Esophagus muscularis mucosa (tissue), 4 donors: ENCODE measurements at places on chromosomes 5 and 9. TPM values are rescaled to one million over a fixed set of nuclear protein-coding genes. Genes with fewer than 3 reads are reported as not detected.
A peak's percentile ranks its signal among the peaks of the same experiment; 100 is the strongest.

GRCh38 chr5:54022223-54022622 lies 288.1 kb downstream of the ARL15 start:
- H3K4me3 ChIP-seq, result no peak overlapping the region
- no peak overlapping the region for H3K27ac ChIP-seq
- no peaks in the 10 kb centered on the region for H3K4me1 ChIP-seq

- peak; percentile 86 for DNase-seq
- no peaks in the 10 kb centered on the region for H3K27me3 ChIP-seq
- H3K4me1 ChIP-seq, result peaks cover 24% of the 10 kb centered on the region
- H3K4me3 ChIP-seq, result no peak overlapping the region
- no peak overlapping the region for H3K27ac ChIP-seq
These were observed 70.4 kb upstream of the TBCA start for GRCh38 chr5:77846422-77847128.

Gene SLC36A3
- not detected for total RNA-seq

GRCh38 chr5:160665460-160665859 lies 186.6 kb downstream of the ATP10B start:
- H3K36me3 ChIP-seq, result no peaks in the 10 kb centered on the region
- H3K4me1 ChIP-seq, result no peaks in the 10 kb centered on the region
- no peak overlapping the region for H3K27ac ChIP-seq
- no peaks in the 10 kb centered on the region for H3K27me3 ChIP-seq
- no peak for DNase-seq

Gene LRRC19
- total RNA-seq, result not detected

DNA sequence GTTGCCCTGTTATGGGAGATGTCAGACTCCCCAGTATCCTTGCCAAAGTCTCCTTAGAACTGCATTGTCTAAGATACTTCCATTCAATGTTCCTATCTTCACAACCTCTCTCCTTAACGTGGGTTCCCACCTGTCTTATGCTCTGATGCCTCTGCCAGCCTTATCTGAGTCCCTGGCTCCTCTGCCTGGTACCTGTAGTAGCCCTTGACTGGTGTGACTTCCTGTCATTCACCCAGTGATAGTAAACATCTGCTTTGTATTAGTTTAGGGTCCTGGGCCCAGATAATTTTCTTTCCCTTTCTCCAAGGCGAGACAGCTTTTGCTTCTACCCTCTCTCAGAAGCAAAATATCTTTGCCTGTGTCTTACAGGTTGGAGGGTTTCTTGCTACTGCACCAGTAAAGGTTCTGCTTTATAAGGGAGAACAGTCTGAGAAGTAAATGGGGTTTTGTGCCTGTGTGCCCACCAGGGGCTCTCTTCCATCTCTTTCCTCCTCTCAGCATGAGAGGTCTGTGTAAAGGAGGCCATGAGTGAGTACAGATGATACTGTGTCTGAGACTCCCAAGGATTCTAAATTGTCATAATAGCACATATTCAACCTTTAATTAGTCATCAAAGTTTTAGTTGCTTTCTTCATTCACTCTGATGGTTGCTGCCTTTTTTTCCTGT lies 220.8 kb downstream of the PRR16 start:
- H3K27me3 ChIP-seq, result no peaks in the 10 kb centered on the region
- no peak overlapping the region for H3K27ac ChIP-seq
- no peaks in the 10 kb centered on the region for H3K4me1 ChIP-seq
- no peak for DNase-seq

Gene KCNV2
- total RNA-seq, result not detected

- no peaks in the 10 kb centered on the region for H3K27me3 ChIP-seq
- H3K4me3 ChIP-seq, result no peak overlapping the region
- no peak for DNase-seq
- H3K36me3 ChIP-seq, result no peaks in the 10 kb centered on the region
- H3K27ac ChIP-seq, result no peak overlapping the region
- H3K4me1 ChIP-seq, result no peaks in the 10 kb centered on the region
These were observed 43.5 kb downstream of the ADAMTS2 start for GRCh38 chr5:179301796-179302195.

DNA sequence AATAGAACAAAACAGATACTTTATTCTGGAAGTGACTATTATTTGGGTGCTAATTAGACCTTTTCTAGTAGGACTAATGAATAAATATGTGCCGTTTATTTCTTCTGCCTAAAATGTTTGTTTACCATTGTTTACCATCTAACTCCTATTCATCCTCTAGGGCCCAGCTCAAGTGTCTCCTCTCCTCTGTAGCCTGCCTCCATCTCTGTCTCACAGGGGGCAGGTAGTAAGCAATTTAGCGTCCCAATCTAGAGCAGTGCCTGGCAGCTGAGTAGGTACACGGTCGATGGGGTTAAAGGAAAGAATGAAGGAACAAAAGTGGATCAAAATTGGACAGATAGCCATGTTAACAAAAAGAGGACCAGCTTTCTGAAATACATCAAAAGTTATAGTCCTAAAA lies 230.9 kb downstream of the SLF1 start:
- H3K27ac ChIP-seq, result no peak overlapping the region
- H3K27me3 ChIP-seq, result no peaks in the 10 kb centered on the region
- no peak overlapping the region for H3K4me3 ChIP-seq
- H3K36me3 ChIP-seq, result no peaks in the 10 kb centered on the region
- no peak for DNase-seq
- no peaks in the 10 kb centered on the region for H3K4me1 ChIP-seq

DNA sequence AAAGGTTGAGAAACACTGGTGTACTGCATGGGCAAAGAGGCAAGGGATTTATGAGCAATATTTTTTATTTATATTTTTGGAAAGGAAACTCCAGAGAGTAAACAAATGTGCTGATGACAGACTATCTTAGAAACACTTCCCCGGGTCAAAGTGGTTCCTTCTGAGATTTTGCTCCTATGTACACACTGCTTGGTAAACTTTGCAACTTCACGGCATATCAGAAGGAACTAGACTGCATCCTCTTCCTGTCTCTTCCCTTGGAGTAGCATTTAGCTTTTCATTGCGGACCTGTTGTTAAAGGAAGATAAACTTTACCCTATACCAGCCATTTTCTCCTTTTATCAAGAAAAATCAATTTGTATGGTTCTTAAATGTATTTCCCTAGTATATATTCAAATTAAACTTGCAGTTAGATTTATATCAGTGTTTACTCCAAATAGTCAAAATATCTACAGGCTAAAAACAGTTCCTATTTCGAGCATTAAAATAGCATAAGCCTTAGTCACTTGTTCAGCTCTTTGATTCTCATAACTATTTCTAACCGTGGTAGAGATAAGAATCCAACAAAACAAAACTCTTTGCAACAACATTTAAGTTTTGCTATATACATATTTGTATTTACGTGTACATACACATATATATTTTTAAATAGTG lies 48.0 kb upstream of the LRRC19 start:
- no peaks in the 10 kb centered on the region for H3K27me3 ChIP-seq
- no peaks in the 10 kb centered on the region for H3K36me3 ChIP-seq

DNA sequence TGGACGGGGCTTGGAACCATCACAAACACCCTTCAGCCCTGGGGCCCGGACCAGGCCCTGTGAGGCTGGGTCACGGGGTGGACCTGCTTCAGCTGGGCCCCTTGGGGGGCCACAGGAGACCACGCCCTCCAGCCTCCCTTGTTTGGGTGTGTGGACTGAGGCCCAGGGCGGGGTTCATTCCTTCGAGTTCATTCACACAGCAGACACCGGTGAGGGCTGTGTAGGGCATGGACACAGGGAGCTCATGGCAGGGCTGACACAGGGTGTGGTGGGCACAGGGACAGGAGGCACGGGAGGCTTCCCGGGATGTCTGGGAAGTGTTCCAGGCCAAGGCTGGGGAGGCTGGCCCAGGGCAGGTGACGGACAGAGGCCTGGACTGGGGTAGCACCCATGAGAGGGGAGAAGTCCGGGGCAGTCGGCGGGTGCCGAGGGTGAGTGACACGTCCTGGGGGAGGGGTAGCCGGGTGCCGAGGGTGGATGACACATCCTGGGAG lies 8.9 kb downstream of the DNLZ start:
- H3K4me3 ChIP-seq, result no peak overlapping the region
- no peaks in the 10 kb centered on the region for H3K27me3 ChIP-seq
- peaks cover 18% of the 10 kb centered on the region for H3K4me1 ChIP-seq
- H3K27ac ChIP-seq, result peak overlapping the region; percentile 76
- no peak for DNase-seq

DNA sequence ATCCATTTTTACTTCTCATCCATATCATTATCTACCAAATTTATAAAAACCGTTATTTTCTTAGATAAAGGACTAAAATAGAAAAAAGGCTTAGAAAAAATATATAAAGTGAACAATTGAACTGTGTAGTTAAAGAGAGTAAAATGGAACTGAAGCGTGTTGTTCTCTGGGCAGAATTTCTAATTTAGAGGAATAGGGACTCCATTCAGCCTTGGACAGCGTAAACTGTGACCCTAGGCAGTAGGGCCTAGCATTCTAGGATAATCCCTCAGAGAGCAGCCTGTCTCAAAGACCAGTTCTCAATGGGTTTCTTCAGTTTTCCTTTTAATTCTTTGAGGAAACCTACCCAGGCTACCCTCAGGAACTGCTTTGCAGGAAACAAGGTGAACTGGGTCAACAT lies 11.1 kb downstream of the ZNF462 start:
- no peak overlapping the region for H3K27ac ChIP-seq
- H3K4me3 ChIP-seq, result no peak overlapping the region
- no peaks in the 10 kb centered on the region for H3K27me3 ChIP-seq

DNA sequence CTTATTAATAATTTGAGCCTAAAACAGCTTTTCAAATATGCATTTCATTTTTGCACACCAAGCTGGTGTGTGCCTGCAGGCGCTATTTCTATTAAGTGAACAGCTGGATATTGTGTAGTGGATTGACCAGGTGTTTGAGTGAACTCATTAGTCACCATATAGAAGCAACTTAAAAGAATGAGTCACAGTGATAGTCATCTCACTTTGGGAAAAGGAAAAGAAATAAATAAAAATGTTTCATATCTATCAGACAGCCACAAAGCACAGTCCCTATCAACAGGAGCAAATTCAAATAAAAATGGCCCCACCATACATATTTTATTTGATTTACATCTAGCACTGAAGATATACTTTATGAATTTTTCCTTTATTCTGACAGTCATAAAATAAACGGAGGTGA lies 456.5 kb upstream of the CDH9 start:
- no peaks in the 10 kb centered on the region for H3K27me3 ChIP-seq
- no peak overlapping the region for H3K4me3 ChIP-seq
- DNase-seq, result no peak
- no peaks in the 10 kb centered on the region for H3K36me3 ChIP-seq

- H3K4me1 ChIP-seq, result peaks cover 6% of the 10 kb centered on the region
- DNase-seq, result no peak
- H3K4me3 ChIP-seq, result no peak overlapping the region
These were observed 220.5 kb downstream of the SLIT3 start for GRCh38 chr5:169080448-169080911.

Gene FAM240B
- total RNA-seq, result not detected

DNA sequence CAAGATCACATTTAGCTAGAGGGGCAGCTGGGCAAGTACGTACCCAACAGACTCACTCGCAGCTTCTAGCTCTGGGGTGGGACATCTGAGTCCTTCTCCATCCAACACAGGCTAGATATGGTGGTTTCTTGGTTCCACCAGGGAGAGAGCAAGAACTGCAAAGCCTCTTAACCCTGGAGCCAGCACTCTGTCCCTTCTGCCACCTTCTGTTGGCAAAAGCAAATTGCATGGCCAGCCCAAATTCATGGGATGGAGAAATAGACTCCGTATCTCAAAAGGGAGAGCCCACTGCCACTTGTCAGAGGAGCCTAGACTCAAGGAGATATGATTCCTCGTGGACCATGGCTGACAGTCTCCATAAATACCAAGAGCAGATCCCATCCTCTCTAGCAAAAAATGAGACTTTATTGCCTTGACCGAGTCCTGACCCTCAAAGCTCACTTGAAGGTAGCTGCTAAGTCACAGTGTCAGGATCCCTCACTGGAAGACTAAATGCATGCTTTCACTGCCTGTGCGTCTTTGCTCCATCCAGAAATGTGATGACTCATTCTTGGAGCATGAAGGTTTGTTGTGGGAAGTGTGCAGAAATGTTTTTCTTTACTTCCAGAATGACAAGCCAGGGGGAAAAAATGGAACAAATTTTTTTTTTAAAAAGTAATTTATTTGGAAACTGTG lies 28.8 kb upstream of the ROR2 start:
- peaks cover 9% of the 10 kb centered on the region for H3K4me1 ChIP-seq
- no peak for DNase-seq
- no peaks in the 10 kb centered on the region for H3K27me3 ChIP-seq
- H3K27ac ChIP-seq, result no peak overlapping the region
- H3K4me3 ChIP-seq, result no peak overlapping the region

- peaks cover 7% of the 10 kb centered on the region for H3K36me3 ChIP-seq
- peaks cover 22% of the 10 kb centered on the region for H3K4me1 ChIP-seq
- no peaks in the 10 kb centered on the region for H3K27me3 ChIP-seq
- H3K27ac ChIP-seq, result peak overlapping the region; percentile 86
- H3K4me3 ChIP-seq, result peak overlapping the region; percentile 99
- no peak for DNase-seq
These were observed 1.4 kb downstream of the CEP120 start for GRCh38 chr5:123421773-123422172.

GRCh38 chr5:93192683-93193082 lies 388.3 kb downstream of the NR2F1-AS1 start:
- H3K4me3 ChIP-seq, result no peak overlapping the region
- no peak overlapping the region for H3K27ac ChIP-seq
- no peaks in the 10 kb centered on the region for H3K36me3 ChIP-seq
- H3K4me1 ChIP-seq, result no peaks in the 10 kb centered on the region

DNA sequence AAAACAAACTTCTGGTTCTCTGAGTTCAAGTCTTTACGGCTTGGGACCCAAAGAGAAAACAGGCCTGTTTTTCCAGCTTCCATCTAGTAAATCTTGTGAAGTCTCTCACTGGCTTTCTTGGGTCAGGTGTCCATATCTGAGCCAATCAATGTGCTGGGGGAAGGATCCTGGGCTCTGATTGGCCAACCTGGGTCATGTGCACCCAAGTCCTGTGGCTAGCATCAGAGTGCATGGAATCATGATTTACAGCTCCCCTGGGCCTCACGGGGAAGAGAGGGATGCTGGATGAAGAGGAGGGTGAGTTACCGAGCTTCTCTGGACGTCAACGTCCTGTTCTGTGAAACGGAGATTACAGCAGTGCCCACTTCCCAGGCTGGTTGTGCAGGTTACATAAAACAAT lies 19.4 kb downstream of the CXCL14 start:
- DNase-seq, result no peak
- H3K36me3 ChIP-seq, result no peaks in the 10 kb centered on the region
- no peak overlapping the region for H3K27ac ChIP-seq
- no peaks in the 10 kb centered on the region for H3K27me3 ChIP-seq
- peaks cover 3% of the 10 kb centered on the region for H3K4me1 ChIP-seq

Gene SELENOP
- total RNA-seq, result 160 TPM

- H3K4me3 ChIP-seq, result no peak overlapping the region
- no peaks in the 10 kb centered on the region for H3K27me3 ChIP-seq
- peaks cover 17% of the 10 kb centered on the region for H3K4me1 ChIP-seq
- peaks cover 25% of the 10 kb centered on the region for H3K36me3 ChIP-seq
These were observed 22.8 kb downstream of the URM1 start for GRCh38 chr9:128393970-128394369.

GRCh38 chr5:167096816-167097215 lies 1194.6 kb upstream of the WWC1 start:
- H3K27ac ChIP-seq, result no peak overlapping the region
- H3K4me1 ChIP-seq, result no peaks in the 10 kb centered on the region
- H3K27me3 ChIP-seq, result no peaks in the 10 kb centered on the region
- no peak overlapping the region for H3K4me3 ChIP-seq
